ENCODE measurements at places on chromosomes 7 and 10.

GRCh38 chr7:22430457-22430856 lies 69.5 kb downstream of the STEAP1B start:
- no peak for DNase-seq

- DNase-seq, result no peak
Measured at GRCh38 chr10:127550861-127551260, 1.8 kb downstream of the NPS start.

GRCh38 chr7:5036446-5036845 lies 9.2 kb upstream of the RBAK start:
- DNase-seq, result no peak

DNA sequence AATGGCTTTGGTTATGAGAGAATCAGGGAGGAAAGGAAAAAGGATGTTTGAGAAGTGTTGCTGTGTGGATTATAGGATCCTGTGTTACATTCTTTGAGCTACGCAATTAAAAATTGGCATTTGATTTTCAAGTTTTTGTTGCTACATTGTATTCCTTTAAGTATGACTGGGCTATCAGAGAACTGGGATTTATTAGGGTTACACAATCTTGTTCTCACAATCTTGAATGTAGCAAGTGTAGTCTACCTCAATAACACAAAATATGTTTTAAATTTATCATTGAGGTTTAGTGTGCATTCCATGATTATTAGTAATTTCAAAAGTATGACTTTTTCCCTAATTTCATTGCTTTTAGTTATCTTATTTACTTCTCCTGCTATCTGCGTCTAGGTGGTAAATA lies 113.9 kb downstream of the CACNB2 start:
- DNase-seq, result no peak

DNA sequence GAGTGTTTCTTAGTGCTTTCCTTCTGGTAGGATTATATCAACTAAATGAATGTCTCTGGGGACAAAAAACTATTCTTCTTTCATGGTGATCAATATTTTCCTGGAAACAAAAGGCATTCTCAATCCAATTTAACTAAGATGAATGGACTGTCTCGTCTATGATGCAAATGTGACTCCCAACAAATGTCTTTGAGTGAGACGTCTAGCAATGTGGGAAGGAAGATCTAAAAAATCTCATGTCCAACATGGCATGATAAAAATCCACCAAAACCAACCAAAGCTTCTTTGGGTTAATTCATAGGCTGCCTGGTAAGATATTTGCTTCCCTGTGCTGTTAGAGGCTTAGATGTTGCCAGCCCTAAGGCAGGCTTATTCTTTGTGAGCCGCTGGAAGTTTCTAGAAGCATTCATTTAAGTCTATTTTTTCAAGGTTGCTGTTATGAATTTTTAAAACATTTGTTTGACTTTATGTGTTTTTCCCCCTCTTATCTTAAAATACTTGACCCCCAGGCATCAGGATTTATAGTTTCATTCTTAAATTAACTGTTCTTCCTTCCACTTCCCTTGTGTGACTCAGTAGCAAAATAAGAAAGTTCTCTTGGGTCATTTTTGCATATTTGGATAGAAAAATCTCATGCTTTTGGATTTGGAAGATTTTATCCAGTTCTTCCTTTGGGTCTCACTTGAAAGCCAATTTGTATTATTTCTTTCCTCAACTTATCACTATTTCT lies 156.3 kb downstream of the NRP1 start:
- no peak for DNase-seq

DNA sequence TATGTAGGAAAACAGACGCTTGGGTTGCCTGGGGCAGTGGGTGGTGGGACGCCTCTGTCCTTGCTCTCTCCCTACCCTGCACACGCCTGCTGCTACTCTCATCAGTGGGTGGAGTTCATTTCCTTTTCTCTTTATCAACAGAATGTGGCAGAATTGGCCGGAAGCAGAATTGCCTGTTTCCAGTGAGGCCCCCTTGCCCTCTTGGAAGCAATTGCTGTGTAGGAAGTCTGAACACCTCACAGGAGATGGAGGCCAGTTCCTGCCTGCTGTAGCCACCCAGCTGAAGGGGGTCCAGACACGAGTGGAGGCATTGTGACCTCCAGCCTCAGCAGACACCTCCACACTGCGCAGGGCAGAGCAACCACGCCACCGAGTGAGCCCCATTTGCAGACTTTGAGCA lies 331.6 kb upstream of the ZNF32 start:
- DNase-seq, result no peak

DNA sequence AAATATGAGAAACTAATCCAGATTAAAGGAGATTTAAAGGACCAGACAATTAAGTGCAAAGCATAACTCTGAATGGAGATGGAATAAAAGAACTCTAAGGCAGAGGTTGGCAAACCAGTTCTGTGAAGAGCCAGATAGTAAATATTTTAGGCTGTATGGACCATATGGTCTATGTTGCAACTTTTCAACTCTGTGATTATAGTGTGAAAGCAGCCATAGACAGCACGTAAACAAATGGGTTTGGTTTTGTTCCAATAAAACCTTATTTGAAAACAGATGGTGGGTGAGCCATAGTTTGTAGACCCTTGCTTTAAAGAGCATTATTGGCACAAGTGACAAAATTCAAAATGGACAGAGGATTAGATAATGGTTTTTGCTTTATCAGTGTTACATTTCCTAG lies 884.1 kb downstream of the CCSER2 start:
- DNase-seq, result no peak

DNA sequence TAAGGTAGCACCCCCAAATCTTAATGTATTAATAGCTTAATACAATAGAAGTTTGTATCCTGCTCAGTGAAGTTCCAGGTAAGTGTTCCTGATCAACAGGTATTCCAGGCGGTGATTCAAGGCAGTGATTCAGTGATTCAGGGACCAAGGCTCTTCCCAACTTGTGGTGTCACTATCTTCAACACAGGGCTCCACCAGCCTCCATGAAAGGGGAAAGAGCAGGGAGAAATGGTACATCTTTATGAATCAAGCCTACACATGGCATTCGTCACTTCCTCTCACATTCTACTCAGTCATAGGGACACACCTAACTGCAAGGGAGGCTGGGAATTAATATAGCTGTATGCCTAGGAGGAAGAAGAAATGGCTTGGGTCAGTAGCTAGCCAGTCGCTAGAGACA lies 5.1 kb downstream of the GOLGA7B start:
- DNase-seq, result no peak

GRCh38 chr7:104931181-104931781 lies 82.7 kb upstream of the KMT2E start:
- DNase-seq, result peak; percentile 11

- no peak for DNase-seq
Measured at GRCh38 chr7:98234429-98235147, 17.4 kb downstream of the TECPR1 start.

DNA sequence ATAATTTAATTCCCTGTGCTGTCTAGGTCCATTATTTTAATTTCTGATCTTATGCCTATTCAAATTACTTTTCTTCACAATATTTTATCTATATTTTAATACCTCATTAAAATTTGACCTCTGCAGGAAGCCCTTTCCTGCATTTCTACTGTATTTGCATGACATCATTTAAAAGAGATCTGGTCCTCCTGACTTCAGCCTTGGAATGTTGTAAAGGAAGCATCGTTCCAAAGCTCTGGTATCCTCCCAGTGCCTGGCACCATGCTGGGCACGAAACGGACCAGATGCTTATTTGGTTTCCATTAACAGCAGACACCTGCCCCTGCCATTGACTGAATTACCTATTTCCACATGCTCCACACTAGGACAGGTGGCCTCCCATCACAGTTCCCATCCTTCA lies 247.5 kb downstream of the KLF6 start:
- no peak for DNase-seq

GRCh38 chr7:90678986-90679385 lies 82.9 kb downstream of the CDK14 start:
- no peak for DNase-seq
